ENCODE measurements at places on chromosomes 1 and 21.

DNA sequence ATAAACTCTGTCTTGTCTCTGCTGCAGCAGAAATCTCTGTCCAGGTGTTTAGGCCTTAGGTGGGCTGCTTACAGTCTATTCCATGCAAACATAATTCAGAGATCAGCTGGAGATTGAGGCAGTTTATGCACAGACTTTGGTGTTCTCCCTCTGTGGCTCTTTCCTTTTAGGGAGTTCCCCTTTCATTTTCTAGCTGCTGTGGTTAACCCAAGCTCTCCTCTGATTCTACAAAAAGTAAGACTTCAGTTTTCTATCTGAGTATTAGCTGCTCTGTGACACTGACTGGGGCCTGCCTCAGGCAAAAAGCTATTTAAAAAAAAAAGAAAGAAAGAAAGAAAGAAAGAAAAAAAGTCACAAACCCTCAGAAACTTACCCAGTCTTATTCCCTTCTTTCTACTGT lies 211.1 kb downstream of the CAMTA1 start:
- no peak for DNase-seq

GRCh38 chr1:4101459-4102161 lies 201.5 kb upstream of the C1orf174 start:
- DNase-seq, result no peak

DNA sequence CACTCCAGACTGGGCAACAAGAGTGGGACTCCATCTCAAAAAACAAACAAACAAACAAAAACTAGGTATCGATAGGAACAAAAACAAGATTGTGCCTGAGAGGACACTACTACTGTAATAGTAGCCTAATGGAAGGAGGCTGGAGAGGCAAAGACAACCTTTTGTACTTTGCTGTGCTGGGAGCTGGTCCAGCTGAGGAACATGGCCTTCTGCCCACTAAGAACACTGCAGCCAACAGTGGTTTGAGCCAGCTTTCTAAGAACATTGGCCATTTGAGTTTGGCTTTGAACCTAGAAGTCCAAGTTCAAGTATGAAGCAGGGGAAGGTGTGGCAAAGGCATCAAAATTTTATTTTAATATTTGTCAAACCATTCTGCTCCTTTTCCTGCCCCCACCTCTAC lies 22.7 kb upstream of the RGS8 start:
- no peak for DNase-seq

DNA sequence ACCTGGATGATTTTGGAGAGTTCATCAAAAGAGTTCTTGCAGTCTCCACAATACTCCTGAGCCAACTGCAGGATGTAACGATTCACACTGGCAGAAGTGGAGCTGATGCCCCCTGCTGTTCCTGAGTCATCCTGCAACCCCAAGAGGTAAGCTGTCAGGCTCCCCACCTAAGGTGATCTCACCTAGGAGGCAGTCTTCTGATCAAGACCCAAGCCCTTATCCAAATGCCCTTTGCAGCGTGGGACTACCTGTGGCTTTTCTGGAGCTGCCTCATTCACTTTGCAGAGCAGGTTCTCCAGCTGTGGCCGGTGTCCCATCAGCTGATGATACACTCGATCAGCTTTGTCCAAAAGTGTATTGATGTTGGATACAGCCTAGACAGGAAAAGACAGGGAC lies 96.4 kb downstream of the UBR4 start:
- DNase-seq, result no peak

DNA sequence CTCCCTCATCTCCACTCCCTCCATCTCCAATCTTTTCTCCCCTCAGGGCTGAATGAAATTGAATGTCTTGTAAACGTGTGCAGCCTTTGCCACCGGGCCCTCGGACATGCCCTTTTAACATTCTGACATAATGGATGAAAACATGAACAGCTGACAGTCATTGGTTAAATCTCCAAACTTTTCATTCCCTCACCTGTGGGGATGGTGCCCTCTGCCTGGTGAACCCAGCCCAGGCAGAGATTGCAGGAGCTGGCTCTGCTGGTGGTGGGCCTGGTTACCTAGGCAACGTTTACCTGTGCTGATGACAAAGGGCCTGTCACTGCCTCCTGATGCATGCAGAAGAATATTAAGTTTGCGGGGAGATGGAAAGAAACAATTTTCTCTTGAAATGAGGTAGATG lies 21.3 kb downstream of the ST6GALNAC3 start:
- DNase-seq, result no peak

DNA sequence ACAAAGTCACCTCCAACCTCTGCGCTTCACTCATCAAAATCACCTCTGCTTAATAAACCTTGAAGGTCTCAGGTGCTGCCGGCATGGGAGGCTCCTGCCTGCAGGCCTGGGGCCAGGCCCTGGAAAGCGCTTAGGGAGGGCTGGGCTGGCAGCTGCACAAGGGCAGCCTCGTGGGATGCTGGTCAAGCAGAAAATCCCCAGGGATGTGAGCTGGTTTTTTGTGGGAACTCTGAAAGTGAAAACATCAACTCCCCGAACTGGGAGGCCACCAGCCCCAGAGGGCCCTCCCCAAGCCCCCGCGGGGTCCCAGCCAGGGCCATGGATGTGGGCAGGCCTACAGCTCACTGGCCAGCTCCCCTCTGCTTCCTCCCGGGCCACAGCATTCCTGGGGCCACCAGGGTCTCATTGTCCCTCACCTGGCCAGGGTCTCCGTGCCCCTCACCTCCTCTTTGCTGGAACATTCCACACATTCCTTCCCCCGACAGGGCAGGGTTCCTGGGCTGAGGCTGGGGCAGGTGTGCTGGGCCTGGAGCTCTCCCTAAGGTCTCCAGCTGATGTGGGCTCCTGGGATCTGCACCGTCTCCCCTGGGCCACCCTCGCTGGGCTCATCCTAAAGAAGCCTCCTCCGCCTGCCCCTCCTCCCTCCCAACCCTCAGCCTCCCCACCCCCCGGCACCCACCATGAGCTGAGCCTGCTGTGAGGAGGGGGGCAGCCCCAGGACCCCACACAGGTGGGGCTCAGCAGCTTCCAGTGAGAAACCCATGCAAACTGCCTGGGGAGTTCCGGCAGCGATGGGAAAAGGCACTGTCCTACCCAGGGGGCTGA lies 36.0 kb upstream of the POFUT2 start:
- DNase-seq, result no peak

DNA sequence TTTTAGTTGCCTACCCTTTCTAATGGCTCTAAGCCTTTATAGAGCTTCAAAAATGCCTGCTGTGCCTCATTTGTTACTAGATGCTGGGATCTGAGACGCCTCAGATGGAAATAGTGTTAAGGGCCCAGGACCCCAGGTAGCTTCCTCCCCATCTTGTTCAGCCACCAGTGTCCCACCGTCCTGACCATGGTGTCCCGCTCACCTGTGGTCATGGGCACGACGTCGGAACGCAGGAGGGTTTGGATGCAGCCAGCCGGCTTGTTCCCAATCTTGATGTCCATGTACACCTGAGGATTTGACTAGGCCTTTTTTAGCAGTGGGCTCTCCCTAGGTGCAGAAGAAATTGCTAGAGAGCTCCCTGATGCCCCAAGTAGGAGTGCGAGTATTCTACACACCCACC lies 31.1 kb downstream of the PABPC4 start:
- DNase-seq, result no peak

GRCh38 chr1:18922848-18923755 lies 20.7 kb upstream of the ALDH4A1 start:
- DNase-seq, result no peak

- no peak for DNase-seq
Measured at GRCh38 chr1:3283849-3284248, 170.6 kb upstream of the ARHGEF16 start.

- no peak for DNase-seq
Measured at GRCh38 chr1:201781437-201781836, 47.5 kb upstream of the IPO9 start.

GRCh38 chr1:17232759-17233661 lies 15.9 kb upstream of the PADI3 start:
- no peak for DNase-seq

- DNase-seq, result no peak
Measured at GRCh38 chr1:103087256-103087655, 21.1 kb downstream of the COL11A1 start.

- no peak for DNase-seq
Measured at GRCh38 chr21:15801352-15801863, 71.6 kb downstream of the USP25 start.

DNA sequence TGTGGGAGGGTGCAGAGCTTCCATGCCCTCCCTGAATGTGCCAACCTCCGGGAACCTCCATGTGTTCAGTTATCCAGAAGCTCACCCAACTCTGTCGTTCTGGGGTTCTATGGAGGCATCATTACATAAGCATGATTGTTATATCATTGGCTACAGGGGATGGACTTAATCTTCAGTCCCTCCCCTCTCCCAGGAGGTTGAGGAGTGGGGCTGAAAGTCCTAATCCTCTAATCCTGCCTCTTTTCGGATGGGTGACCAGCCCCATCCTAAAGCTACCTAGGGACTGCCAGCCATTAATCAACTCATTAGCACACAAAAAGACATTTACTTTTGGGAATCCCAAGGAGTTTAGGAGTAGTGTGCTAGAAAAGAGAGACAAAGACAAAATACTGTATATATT lies 32.0 kb upstream of the PSEN2 start:
- no peak for DNase-seq

DNA sequence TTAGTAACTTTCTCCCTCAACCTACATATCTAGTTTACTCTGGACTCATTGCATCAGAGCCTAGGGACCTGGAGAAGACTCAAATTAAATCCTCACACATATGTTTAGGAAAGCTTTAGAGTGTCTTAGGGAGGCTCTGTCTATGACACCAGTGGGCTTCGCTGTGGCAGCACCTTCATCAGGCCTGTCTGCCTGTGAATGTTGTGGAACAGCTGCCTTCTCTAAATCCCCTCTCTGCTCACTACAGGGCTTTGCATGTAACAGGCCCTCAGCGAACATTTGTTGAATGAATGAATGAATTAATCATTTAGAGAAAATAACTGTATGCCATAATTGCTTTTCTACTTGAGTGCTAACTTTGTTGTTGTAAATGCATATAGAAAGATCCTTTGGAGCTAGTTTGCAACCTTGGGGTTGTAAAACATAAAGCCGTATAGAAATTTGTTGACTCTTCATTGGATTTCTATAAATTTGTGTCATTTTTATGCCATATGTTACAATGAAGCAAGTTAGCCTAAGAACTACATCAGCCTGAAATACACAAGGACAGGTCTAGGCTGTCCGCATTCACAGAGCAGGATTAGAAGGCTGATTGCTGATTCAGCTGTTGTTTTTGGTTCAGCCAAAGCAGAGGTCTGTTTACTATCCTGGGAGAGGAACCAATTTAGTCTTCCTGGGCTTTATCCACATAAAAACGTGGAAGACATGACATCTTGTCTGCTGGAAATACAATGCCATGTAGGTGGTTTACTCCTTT lies 238.0 kb downstream of the ASTN1 start:
- no peak for DNase-seq

- DNase-seq, result no peak
Measured at GRCh38 chr1:70762386-70762785, 285.2 kb downstream of the PTGER3 start.

DNA sequence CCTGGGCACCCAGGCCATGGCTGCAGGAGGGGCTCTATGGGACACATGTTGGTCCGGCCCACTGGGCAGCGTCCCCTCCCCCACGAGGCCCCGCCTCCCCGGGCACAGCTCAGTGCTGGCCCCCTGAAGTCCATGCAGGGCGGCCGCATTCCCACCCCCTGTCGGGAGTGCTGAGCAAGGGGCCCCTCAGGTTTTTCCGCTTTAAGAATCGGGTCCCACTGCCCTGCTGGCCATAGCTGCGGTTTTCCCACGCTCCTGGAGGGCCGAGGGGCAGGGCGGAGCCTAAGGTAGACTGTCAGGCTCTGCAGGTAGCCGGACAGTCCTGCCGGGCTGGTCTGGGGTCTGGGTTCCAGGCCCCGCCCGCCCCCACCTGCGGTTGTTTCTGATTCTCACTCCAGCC lies 43.5 kb upstream of the CCDC27 start:
- DNase-seq, result no peak

GRCh38 chr1:116067566-116067890 lies 43.7 kb upstream of the MAB21L3 start:
- no peak for DNase-seq

- DNase-seq, result peak; percentile 37
Measured at GRCh38 chr1:17922833-17923232, 167.7 kb downstream of the ACTL8 start.

DNA sequence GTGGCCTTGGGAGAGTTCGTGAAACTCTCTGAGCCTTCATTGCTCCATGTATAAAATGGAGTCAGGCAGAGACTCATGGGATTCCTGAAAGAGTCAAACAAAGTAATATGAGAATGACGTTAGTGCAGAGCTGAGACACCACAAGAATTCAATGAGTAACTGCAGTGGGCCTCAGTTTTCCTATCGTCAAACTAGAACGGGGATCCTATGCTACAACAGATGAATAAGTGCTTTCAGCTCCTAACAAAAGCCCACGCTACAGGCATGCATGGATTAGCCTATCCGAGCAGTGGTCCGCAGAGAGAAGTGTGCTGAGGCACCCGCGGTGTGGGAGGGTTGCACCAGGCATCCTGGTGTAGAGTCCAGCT lies 124.7 kb downstream of the SYF2 start:
- DNase-seq, result no peak

DNA sequence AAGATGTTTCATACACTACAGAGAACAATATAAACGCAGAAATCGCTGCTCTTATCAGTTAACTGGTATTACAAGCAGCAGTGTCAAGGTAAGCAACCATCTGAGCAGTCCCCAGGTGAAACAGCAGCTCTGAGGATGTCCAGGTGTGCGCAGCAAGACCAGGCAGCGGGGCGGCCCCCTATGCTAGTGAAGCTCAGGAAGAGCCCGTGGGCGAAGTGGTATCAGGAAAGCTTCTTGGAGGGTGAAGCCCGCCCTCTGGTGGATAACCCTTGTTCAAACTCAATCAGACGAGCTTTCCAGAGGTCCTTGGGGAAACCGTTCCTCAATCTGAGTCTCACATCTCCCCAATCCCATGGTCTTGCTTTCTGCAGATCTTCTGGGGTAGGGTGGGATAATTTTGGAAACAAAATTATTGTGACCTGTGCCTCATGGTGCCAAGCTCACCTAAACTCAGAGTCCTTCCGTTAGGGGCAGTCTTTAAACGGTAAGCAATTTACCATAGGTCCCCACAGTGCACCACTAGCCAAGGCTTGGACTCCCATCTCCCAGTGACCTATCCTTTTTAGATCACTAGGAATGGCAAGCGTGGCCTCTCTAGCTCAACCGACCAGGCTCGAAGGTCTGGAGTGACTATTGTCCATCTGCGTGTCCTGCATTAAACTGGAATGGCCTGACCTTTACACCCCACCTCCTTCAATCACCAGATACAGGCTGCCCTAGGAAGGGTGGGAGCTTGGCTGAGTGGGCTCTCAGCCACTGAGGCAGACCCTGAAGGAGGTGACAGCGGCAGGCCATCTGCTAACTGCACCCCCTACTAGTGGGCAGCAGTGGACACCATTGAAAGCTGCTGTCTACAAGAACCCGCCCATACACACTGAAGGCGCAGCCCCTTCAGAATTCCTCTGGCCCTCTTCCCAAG lies 13.6 kb upstream of the FAM110D start:
- DNase-seq, result peak; percentile 67

- no peak for DNase-seq
Measured at GRCh38 chr1:98920441-98921110, 84.1 kb downstream of the PLPPR5 start.

GRCh38 chr1:222769181-222769580 lies 32.2 kb downstream of the FAM177B start:
- no peak for DNase-seq

Measured in NCI-H748 treated with DMSO at 0.1 percent for 48 hours (cell line).